Upper lobe of right lung (tissue), 1 donor: ENCODE measurements at places on chromosomes 4 and X.

- H3K4me1 ChIP-seq: no peaks in the 10 kb centered on the region
- no peaks in the 10 kb centered on the region for H3K27me3 ChIP-seq
- no peak overlapping the region for H3K4me3 ChIP-seq
- H3K27ac ChIP-seq: no peak overlapping the region
- DNase-seq: no peak
Measured at GRCh38 chrX:46864606-46865005, 27.8 kb downstream of the RP2 start.

GRCh38 chr4:122044501-122044900 lies 92.6 kb upstream of the TRPC3 start:
- no peak overlapping the region for H3K4me3 ChIP-seq
- H3K27me3 ChIP-seq: no peaks in the 10 kb centered on the region
- no peaks in the 10 kb centered on the region for H3K4me1 ChIP-seq

- no peak overlapping the region for H3K4me3 ChIP-seq
- H3K4me1 ChIP-seq: no peaks in the 10 kb centered on the region
- H3K27ac ChIP-seq: no peak overlapping the region
- no peak for DNase-seq
- H3K27me3 ChIP-seq: no peaks in the 10 kb centered on the region
- no peaks in the 10 kb centered on the region for H3K36me3 ChIP-seq
Measured at GRCh38 chrX:149370097-149370496, 135.0 kb downstream of the IDS start.

- no peak overlapping the region for H3K4me3 ChIP-seq
- no peaks in the 10 kb centered on the region for H3K27me3 ChIP-seq
- DNase-seq: no peak
- no peak overlapping the region for H3K27ac ChIP-seq
Measured at GRCh38 chr4:109721033-109721432, 8.8 kb downstream of the PLA2G12A start.

- H3K27ac ChIP-seq: no peak overlapping the region
- no peak for DNase-seq
- H3K4me1 ChIP-seq: no peaks in the 10 kb centered on the region
- no peak overlapping the region for H3K4me3 ChIP-seq
- H3K27me3 ChIP-seq: no peaks in the 10 kb centered on the region
Measured at GRCh38 chr4:26780539-26780938, 80.1 kb upstream of the STIM2 start.

DNA sequence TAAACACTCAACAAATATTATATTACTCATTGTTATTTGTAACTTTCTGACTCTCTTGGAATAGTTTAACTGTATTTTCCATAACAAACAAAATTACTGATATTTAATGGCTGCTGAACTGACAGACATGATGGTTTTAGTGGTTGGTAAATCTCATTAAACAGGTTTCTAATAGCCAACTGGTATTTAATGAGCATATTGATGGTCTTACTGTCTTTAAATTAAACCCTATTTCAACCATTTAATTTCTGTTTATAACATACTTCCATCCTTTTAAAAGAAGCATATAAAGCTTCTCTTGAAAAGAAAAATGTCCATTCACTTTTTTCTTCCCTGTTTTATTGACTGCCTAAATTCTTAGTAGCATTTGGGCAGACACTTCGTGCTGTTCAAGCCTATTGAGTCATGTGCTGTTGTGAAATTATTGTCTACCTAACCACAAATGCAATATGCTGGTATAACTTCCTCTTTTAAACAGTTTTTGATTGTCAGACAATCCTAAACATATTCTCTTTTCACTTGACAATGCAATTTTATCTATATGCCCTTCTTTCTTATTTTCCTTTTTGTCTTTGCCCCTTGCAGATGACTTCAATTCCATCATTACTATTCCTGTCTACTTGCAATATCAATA lies 163.9 kb upstream of the SLC7A11 start:
- DNase-seq: no peak
- H3K4me3 ChIP-seq: no peak overlapping the region
- H3K4me1 ChIP-seq: peaks cover 14% of the 10 kb centered on the region
- no peaks in the 10 kb centered on the region for H3K36me3 ChIP-seq
- H3K27me3 ChIP-seq: no peaks in the 10 kb centered on the region

DNA sequence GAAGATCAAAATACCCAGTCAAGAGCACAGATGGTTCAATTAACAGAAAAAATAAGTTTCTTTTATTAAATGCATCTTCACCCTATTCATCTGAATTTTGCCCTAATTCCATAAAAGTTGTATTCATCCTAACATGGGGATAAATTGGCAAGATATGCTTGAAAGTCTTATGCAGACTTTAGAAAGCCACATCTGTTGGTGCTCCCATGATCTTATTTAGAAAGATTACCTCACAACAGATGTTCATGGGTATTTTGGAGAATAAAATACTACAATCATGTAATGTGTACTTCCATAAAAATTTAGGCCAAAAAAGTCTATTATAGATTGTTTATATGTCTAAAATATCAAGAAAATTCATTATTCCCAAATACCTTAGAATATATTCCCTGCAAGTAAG lies 510.3 kb downstream of the TECRL start:
- no peaks in the 10 kb centered on the region for H3K4me1 ChIP-seq
- no peaks in the 10 kb centered on the region for H3K36me3 ChIP-seq
- H3K27me3 ChIP-seq: no peaks in the 10 kb centered on the region
- no peak overlapping the region for H3K4me3 ChIP-seq
- H3K27ac ChIP-seq: no peak overlapping the region

DNA sequence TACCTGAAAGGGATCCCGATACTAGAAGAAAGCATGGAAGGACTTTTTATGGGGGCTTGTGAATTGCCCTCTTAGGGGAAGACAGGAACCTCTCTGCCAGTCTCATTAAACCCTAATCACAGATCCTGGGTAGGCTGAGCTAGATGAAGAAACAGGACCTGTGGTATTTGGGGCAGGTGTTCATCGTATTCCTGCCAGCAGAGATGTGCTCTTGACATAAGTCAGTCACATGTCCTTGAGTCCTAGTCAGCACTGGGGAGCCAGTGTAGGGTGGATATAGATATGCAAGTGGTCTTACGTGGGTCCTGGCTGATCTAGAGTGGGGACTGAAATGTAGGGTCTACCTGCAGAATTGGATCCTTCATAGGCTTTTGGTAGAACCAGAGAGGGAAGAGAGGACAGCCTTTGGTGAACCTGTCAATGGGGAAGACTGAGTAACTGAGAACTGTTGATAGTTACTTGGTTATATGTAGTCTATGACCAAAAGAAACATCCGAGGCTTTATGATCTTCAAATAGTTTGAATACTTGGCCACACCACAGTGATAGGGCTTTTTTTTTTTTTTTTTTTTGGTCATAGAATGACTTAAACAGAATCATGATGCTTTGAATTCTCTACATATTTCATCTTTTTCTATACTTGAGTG lies 63.5 kb upstream of the WDR1 start:
- H3K27me3 ChIP-seq: no peaks in the 10 kb centered on the region
- H3K4me3 ChIP-seq: no peak overlapping the region
- no peak overlapping the region for H3K27ac ChIP-seq
- no peaks in the 10 kb centered on the region for H3K36me3 ChIP-seq
- H3K4me1 ChIP-seq: no peaks in the 10 kb centered on the region

DNA sequence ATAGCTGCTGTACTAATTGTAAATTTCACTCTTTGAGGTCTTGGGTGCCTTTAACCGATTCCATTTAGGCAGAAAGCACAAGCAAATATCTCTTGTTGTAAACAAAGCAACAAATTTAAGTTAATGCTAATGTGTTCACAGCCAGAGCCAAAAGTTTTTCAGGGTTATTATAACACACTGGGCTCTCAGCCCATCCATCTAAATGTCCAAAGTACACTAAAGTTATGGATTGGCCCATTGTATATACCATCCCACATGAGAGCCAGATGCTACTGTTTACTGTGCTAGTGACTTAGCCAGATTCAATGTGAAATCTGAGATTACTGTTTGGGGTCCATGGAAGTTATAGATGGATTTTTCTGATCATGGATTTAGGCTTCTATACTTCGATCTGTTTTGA lies 186.7 kb downstream of the LARP7 start:
- no peak overlapping the region for H3K27ac ChIP-seq
- no peak overlapping the region for H3K4me3 ChIP-seq
- no peaks in the 10 kb centered on the region for H3K4me1 ChIP-seq

- H3K27me3 ChIP-seq: no peaks in the 10 kb centered on the region
- no peaks in the 10 kb centered on the region for H3K36me3 ChIP-seq
- peak; percentile 62 for DNase-seq
- no peak overlapping the region for H3K4me3 ChIP-seq
- peak overlapping the region; percentile 82 for H3K27ac ChIP-seq
- peaks cover 65% of the 10 kb centered on the region for H3K4me1 ChIP-seq
Measured at GRCh38 chrX:154735695-154736393, 15.0 kb downstream of the GAB3 start.
